ENCODE measurements at places on chromosomes 1 and 21. TPM values are rescaled to one million over a fixed set of nuclear protein-coding genes. Genes with fewer than 3 reads are reported as not detected.

The MPZ gene
- total RNA-seq, result 0.44 TPM

The PRAMEF7 gene
- total RNA-seq, result not detected

The DENND2C gene
- total RNA-seq, result 2.1 TPM

The SLAMF6 gene
- total RNA-seq, result not detected

The RNF220 gene
- 73.0 TPM for total RNA-seq

The VHLL gene
- total RNA-seq, result not detected

The NDUFS5 gene
- 146 TPM for total RNA-seq

The PCSK9 gene
- 2.2 TPM for total RNA-seq

The ADAMTS4 gene
- total RNA-seq, result 1.2 TPM

- no peaks in the 10 kb centered on the region for H3K36me3 ChIP-seq
- no peak overlapping the region for H3K27ac ChIP-seq
- no peaks in the 10 kb centered on the region for H3K4me1 ChIP-seq
- DNase-seq, result no peak
Observed at GRCh38 chr21:32946654-32947053, 79.1 kb upstream of the OLIG2 start.

DNA sequence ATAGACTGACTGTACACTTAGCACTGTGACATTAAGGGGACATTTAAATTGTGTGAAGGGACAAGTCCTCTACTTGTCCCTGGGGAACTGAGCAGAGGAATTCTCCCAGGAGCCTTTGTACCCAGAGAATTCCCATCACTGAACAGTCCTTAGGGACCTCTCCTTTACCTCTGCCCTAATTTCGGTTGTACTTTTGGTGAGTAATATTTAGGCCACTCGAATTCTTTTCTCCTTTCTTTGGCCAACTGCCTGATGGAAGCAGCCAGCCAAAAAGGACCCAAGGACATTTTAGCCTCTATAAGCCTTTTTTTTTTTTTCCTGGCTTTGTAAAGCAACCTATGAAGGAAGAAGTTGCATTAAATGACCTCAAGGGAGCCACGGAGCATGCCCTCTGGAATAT, 71.5 kb downstream of the NR5A2 start:
- no peaks in the 10 kb centered on the region for H3K36me3 ChIP-seq
- no peak for DNase-seq
- H3K4me1 ChIP-seq, result no peaks in the 10 kb centered on the region
- H3K4me3 ChIP-seq, result no peak overlapping the region

- no peaks in the 10 kb centered on the region for H3K36me3 ChIP-seq
- H3K27me3 ChIP-seq, result peaks cover 10% of the 10 kb centered on the region
- peak within 1 kb of the TSS; percentile 73 for H3K4me3 ChIP-seq
- peaks cover 27% of the 10 kb centered on the region for H3K4me1 ChIP-seq
Observed at GRCh38 chr21:45643021-45643980, at the start of gene PCBP3. PCBP3 (plus strand) TSS chr21:45643725; CDS start chr21:45850086, 206,361 bp downstream.

GRCh38 chr1:166925810-166926478, 49.4 kb downstream of the ILDR2 start:
- H3K4me3 ChIP-seq, result no peak overlapping the region
- H3K36me3 ChIP-seq, result no peaks in the 10 kb centered on the region
- H3K27me3 ChIP-seq, result peaks cover 21% of the 10 kb centered on the region
- DNase-seq, result no peak

DNA sequence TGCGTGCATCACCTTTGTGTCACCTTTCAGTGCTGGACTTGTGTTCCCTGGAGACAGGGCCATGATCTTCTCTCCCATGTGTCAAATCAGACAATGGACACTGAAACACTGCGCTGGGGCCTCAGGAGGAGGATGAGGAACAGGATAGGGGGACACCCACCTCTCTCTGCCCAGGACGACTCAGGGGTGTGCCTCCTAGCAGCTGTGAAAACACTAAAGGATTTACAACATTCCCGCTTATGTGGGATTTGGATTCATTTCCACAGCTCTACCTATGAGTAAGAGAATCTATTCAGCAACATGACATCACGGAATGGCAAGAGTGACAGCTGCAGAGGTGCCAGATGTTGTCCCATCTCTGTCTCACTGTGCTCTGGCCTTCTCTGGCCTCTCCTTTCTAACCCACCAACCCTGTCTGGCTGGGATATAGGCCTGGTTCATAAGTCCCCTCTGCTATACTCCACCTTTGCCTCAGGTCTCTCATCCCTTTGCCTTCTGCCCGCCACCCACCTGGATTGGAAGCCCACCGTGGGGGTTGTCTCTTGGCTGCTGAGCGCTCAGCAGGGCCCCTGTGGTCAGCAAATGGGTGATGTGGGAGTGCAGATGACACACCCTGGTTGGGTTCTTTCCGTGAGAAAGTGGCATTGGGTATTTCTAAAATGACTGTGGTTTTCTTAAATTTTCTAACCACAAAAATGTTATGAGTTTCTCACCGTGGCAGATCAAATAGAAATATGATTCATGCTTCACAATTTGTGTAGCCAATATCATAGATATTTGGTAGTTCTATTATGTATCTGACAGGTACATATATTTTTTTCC, 47.1 kb upstream of the TLR5 start:
- H3K27ac ChIP-seq, result no peak overlapping the region
- H3K27me3 ChIP-seq, result peaks cover 12% of the 10 kb centered on the region
- no peaks in the 10 kb centered on the region for H3K36me3 ChIP-seq
- H3K4me1 ChIP-seq, result no peaks in the 10 kb centered on the region
- DNase-seq, result no peak
- H3K4me3 ChIP-seq, result no peak overlapping the region

DNA sequence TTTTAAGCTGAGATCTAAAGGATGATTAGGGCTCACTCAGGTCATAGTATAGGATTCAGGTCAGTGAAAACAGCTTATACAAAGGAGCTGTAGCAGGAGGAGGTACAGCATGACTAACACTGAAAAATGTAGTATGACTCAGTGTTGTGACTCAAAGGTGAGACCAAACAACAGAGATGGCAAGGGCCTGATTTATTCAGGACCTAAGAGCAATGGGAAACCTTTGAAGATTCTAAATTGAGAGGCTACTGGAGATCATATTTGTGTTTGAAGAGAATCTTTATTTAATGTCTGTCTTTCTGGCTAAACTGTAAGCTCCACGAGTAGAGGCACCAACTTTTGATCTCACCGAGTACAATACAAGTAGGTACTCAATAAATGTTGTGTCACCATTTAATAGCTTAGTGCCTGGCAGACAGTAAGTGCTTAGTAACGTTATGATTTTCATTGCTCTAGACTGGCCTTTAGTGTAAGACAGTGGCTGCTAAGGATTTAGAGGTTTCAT, 43.5 kb downstream of the PRKAA2 start:
- DNase-seq, result no peak
- H3K27me3 ChIP-seq, result no peaks in the 10 kb centered on the region
- peaks cover 1% of the 10 kb centered on the region for H3K36me3 ChIP-seq
- H3K4me3 ChIP-seq, result no peak overlapping the region
- no peak overlapping the region for H3K27ac ChIP-seq
- peaks cover 5% of the 10 kb centered on the region for H3K4me1 ChIP-seq

GRCh38 chr21:25956993-25957714, 213.4 kb downstream of the APP start:
- H3K4me3 ChIP-seq, result no peak overlapping the region
- H3K4me1 ChIP-seq, result peaks cover 7% of the 10 kb centered on the region
- peaks cover 40% of the 10 kb centered on the region for H3K36me3 ChIP-seq
- no peaks in the 10 kb centered on the region for H3K27me3 ChIP-seq
- DNase-seq, result no peak
- no peak overlapping the region for H3K27ac ChIP-seq

GRCh38 chr1:66853379-66853778, 52.3 kb upstream of the INSL5 start:
- no peak overlapping the region for H3K4me3 ChIP-seq
- no peak overlapping the region for H3K27ac ChIP-seq
- no peak for DNase-seq
- H3K27me3 ChIP-seq, result no peaks in the 10 kb centered on the region

DNA sequence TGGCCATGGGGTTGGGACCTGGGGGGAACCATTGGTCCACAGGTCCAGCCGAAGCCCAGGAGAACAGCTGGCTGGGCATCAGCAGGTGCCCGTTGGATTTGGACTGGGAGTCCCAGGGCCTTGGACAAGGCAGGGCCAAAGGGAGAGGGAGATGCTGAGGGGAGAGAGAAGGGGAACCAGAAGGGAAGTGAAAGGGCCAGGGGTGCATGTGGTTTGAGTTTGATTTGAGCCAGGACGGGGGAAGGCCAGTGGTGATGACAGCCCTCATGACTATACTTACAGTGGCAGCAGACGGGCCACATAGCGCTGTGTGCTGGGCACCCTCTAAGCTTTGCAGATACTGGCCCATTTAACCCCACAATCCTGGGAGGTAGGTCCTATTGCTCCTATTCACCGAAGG, 18.8 kb downstream of the AGRN start:
- no peak for DNase-seq
- H3K36me3 ChIP-seq, result peaks cover 6% of the 10 kb centered on the region
- no peak overlapping the region for H3K4me3 ChIP-seq
- H3K27ac ChIP-seq, result no peak overlapping the region
- no peaks in the 10 kb centered on the region for H3K27me3 ChIP-seq

DNA sequence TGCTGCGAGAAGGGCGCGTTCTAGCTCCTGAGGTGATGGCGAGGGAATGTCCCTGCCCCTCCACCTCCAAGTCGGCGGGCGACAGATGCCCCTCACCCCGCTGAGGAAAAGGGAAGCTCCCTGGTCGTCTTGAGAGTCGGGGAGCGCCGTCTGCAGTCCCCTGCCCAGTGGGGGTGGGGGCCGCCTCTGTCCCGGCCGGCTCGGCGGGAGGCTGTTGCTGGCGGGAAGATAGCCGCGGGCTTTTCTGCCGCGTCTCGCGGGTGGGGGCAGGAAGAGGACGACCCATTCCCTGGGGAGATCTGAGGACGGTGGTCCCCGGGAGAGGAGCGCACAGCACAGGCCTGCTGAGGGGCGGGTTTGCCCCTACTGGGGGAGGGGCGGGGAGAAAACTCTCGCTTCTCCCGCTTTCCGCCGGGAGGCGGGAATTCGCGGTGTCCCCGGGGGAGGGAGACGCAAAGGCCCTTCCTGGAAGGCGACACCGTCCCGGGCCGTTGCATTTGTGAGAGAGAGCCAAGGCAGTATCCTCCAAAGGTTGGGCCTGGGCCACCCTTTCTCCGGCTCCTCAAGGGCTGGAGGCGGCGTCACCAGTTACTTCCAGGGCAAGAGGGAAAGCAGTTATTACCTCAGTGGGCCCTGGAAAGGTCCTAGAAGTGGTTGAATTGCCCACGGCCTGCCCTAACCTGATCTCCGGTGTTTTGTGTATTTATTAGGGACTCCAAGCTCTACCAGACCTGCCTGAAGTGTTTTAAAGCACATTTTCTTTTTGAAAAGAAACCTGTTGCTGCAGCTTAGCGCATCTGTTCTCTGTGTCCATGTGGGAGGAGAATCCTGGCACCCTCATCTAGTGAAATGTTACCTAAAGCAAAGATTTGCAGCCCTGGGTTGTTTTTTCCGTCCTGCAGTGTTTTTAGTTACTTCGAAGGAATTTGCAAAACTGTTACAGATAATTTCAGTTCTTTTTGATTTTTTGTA, 648 bp downstream of the S100PBP start:
- H3K4me3 ChIP-seq, result peak overlapping the region; percentile 99
- DNase-seq, result peak; percentile 88
- peaks cover 39% of the 10 kb centered on the region for H3K4me1 ChIP-seq
- H3K27me3 ChIP-seq, result no peaks in the 10 kb centered on the region

DNA sequence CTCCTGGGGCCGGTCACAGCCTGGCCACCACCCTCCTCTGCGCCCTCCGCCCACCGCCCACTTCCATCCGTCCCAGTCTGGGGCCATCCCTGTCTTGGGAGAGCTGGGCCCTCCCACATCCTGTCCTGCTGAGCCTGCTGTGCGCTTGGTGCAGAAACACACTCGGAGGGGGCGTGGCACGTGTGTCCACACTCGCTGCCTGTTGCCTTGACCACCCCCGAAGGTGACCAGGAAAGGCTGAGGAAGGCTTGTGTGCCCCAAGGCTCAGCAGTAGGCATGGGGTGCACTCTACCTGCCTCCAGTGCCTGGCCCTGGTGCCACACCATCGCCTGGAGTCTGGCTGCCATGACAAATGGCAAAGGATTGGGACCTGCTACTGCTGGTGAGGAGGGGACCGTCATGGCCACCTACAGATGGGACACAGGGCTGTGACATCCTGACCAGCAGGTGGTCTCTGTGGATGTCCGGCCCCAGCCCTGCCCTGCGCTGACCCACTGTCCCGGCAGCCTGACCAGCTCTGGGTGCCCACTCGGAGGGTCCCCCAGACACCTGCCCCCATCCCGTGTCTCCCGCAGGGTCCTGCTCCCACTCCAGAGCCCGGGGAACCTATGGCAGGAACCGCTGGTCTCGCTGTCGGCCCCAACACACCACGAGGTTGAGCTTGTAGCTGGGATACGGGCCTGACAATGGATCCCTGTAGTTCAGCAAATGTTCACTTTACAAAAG, 23.2 kb upstream of the PTTG1IP start:
- no peaks in the 10 kb centered on the region for H3K36me3 ChIP-seq
- H3K27ac ChIP-seq, result no peak overlapping the region
- DNase-seq, result no peak
- peaks cover 13% of the 10 kb centered on the region for H3K27me3 ChIP-seq
- H3K4me3 ChIP-seq, result no peak overlapping the region
- no peaks in the 10 kb centered on the region for H3K4me1 ChIP-seq

DNA sequence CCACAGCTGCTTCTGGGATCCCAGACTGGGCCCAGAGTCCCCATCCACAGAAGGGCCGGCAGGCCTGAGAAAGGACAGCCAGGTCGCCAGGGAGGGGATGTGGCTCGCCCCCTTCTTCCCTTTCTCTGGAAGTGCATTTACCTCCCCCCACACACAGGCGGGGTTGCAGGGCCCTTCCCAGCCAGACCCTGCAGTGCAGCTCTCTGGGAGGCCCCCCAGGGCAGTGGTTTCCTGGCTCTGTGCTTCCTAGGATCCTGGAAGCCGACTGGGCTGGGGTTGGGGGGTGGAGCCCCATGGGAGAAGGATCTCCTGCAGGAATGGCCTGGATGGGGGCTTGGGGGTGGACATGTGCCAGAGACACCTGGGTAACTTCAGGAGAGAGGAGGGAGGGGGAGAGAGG, 4.2 kb upstream of the COL6A1 start:
- peak overlapping the region; percentile 77 for H3K27ac ChIP-seq
- no peak for DNase-seq
- H3K4me3 ChIP-seq, result no peak overlapping the region
- no peaks in the 10 kb centered on the region for H3K36me3 ChIP-seq
- H3K4me1 ChIP-seq, result peaks cover 45% of the 10 kb centered on the region
- H3K27me3 ChIP-seq, result no peaks in the 10 kb centered on the region
